Pancreas (tissue), 10 donors: ENCODE measurements at places on chromosomes 11 and 22. TPM values are rescaled to one million over a fixed set of nuclear protein-coding genes. Genes with fewer than 3 reads are reported as not detected.

Gene C22orf31
- not detected for total RNA-seq

Gene CDC42BPG
- 15.2 TPM for total RNA-seq

Gene EFEMP2
- total RNA-seq = 15.7 TPM

Gene NARS2
- 5.1 TPM for total RNA-seq

Gene FOLR1
- 4.4 TPM for total RNA-seq
